Esophagus squamous epithelium (tissue), 5 donors: ENCODE measurements at places on chromosomes 2 and 18. TPM values are rescaled to one million over a fixed set of nuclear protein-coding genes. Genes with fewer than 3 reads are reported as not detected.

CFAP53 gene
- not detected for total RNA-seq

HRH4 gene
- 0.38 TPM for total RNA-seq

TRMT61B gene
- 9.1 TPM for total RNA-seq

DNA sequence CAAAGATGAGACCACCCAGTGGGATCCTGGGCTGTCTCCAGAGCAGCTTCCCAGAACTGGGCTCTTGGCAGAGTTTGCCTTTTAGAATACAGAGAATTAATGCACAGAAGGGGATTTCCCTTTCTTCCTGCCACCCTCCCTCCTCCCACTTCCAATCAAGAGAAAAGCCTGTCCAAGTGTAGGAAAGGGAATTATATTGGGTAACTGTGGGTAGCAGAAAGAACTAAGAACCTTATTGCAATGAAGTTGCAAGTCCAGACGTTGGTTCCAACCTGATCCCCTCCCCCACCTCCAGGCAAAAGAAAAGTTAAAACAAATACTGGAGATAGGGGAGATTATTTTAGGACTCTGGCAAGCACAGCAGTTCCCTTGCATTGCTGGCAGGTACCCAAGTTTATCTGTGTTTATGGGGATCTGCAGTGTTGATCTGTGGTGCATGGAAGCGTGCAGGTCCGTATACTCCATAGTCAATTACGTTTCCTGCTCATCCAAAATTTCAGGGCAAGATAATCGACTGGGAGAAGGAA, 114.3 kb downstream of the PRKCE start:
- DNase-seq, result no peak

- DNase-seq, result no peak
Observed at GRCh38 chr18:74942319-74942910, 266.5 kb downstream of the PTGR3 start.

NT5C1B gene
- not detected for total RNA-seq

DNA sequence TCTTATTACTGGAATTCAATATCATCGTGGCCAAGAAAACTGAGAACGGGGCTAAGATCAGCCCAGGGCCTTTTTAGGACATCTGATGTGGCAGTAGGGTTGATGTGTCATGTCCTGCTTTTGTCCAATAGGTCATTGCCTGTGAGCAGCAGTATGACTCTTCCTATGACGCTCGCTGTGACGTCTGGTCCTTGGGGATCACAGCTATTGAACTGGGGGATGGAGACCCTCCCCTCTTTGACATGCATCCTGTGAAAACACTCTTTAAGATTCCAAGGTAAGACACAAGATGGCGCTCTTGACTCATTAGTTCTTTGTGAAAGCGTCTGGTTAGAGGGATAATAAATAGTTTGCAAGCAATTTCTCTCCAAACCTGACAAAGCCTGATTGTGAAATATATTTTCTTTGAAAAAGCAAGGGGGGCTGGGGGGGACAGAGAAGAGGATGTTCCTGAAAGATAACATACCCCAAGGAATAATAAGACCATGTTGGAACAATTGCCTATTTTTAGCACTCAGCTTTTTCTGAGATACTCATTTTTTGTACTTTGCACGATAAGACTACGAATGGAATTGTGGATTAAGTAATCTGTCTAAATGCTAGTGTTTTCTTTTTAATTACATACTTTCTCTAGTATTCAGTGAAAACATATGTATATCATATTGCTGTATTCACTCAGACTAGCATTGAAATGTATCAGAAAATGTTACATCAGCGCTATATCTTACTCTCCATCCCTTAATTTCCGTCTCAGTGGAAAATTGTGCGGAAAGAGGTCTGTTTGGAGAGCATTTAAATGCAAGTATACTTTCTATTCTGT, 58.1 kb downstream of the MYO3B start:
- DNase-seq, result no peak

GRCh38 chr2:150234787-150235446, 252.6 kb downstream of the RND3 start:
- no peak for DNase-seq

MTCL1 gene
- 16.4 TPM for total RNA-seq

DNA sequence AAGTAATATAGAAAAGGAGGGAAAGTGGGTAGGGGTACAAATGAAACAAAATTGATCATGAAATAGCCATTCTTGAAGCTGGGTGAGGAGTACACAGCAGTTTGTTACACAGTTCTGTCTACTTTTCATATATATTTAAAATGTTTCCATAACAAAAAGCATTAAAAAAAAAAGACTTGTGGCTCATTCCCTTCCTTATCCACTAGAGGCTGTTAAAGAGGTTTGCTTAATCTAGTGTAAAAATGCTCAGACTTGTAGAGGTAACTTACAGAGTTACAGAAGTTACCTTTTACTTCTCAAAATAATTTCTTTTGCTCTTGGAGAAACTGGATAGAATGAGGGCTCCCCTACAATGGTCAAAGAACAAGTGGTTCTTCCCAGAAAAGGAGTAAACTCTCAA, 8.1 kb upstream of the WIPF1 start:
- no peak for DNase-seq

RAB12 gene
- total RNA-seq, result 46.7 TPM

SS18 gene
- total RNA-seq, result 86.7 TPM

- no peak for DNase-seq
Observed at GRCh38 chr2:222730366-222730999, 59.0 kb downstream of the MOGAT1 start.

DNA sequence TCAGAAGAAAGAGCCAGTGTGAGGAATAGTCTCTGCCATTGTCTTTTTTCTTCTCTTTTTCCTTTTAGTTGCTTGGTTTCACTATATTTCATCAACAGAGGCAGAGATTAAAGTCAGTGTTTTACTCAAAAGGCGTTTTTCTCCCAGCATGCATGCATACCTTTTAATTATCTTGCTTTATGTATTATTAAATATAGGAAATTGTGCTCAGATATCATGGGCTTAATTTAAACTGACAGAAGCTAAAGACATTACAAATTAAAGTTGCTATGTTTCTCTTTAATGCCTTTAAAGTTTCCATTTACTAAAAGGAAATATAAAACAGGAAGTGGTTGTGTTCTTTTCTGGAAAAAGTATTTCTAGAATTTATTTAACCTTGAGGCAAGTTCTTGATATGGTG, 223.3 kb upstream of the ATP5MC3 start:
- DNase-seq, result no peak

DNA sequence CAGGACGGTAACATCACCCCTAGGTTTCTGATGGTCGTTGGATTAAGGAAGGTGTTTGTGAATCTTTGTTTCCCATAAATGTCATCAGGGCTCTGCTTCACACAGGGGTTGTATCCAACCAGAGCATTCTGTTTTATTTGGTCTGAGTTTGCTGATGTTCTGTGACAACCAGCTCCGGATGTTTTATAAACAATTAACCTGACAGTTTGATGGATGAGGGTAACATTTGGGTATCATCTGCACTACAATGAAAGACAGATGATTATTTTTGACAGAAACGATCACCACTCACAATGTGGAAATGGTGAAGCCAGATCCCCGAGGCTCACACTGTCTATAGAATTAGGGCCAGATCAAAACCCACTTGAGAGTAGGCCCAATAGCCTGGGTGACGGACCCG, 107.1 kb downstream of the CDC42EP3 start:
- DNase-seq, result no peak

GRCh38 chr18:69882965-69883668, 64.6 kb downstream of the CD226 start:
- no peak for DNase-seq

UNC80 gene
- 0.19 TPM for total RNA-seq

DNA sequence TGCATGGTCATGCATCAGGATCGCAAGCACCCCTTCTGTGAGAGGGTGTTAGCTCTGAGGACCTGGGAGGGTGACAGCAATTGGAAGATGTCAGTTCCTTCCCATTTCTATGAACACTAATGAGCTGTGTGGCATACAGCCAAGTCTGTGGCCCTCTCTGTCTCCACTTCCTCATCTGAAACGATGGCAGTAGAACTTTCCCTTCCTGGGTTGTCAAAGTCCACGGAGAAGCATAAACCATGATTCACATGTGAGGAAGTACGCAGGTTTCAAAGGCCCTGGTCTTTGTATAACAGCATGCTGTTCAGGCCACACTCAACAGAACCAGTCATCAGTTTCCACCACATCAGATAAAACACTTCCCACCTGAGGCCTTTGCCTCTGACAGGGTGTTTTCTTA, 167.4 kb upstream of the RAB6C start:
- DNase-seq, result no peak

CIB4 gene
- total RNA-seq, result not detected

- no peak for DNase-seq
Observed at GRCh38 chr2:174929786-174930185, 75.4 kb downstream of the CHN1 start.

DNA sequence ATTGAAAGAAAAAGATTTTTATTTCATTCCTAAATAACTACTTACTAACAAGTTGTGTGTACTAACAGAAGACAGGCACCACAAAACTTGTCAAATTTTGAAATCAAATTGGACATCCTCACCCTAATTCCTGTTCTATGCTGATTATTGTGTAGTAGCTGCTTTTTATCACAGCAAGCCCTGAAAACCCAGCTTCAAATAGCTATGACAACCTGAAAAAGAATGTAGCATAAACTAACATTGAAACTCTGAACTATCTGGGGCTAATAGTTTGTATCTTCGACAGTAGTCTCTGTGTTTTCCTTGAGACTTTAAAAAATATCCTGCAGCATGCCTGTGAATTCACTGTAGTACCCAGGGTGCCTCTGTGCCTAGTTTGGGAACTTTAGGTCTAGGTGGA, 122.6 kb downstream of the WDPCP start:
- no peak for DNase-seq

DNA sequence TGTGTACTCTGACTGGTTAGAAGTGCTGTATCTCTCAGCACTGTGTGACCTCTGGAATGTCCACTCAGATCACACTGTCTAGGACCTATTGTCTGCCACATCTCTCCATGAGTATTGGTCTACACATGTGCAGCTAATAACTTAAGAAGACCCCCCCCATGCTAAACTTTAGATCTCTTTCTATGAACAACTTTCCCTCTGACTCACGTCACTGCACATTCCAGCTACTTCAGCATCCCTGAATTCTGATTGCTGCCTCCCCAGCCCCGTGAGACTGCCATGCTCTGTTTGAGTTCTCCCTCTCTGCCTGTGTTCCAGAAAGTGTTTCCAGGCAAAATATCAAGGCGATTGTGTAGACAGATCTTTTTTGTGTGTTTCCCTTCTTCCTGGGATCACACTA, 41.8 kb downstream of the RAPGEF4 start:
- DNase-seq, result no peak

PTCD3 gene
- 16.7 TPM for total RNA-seq

GRCh38 chr2:105803337-105803736, 58.6 kb downstream of the NCK2 start:
- no peak for DNase-seq

MC4R gene
- total RNA-seq, result not detected

GRCh38 chr2:171516793-171517192, 5.5 kb upstream of the CYBRD1 start:
- no peak for DNase-seq

DNA sequence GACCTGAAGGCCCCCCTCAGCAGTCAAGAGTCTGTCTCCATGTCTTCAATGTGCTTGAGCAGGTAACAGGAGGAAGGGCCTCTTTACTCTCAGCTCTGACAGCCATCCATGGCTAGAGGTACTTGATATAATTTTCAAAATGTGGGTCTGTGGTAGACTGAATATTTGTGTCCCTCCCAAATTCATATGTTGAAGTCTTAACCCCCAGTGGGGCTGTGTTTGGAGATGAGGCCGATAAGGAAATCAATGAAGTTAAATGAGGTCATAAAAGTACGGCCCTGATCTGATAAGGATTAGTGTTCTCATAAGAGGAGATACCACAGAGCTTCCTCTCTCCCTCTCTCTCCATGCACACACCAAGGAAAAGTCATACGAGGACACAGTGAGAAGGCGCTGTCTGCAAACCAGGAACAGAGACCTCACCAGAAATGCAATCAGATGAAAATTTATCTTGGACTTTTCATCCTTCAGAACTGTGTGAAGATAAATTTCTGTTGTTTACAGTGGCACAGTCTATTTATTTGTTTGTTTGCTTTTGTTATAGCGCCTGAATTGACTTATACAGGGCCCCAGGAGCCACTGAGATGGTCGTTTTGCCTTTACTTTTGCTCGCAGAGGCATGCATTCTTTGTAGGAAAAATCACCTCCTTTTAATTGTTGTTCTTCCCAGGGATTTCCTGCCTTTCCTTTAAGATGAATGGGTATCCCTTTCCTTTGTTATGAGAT, 274.8 kb upstream of the TRIB2 start:
- no peak for DNase-seq

GRCh38 chr2:107063228-107063627, 177.3 kb upstream of the ST6GAL2 start:
- no peak for DNase-seq

DNA sequence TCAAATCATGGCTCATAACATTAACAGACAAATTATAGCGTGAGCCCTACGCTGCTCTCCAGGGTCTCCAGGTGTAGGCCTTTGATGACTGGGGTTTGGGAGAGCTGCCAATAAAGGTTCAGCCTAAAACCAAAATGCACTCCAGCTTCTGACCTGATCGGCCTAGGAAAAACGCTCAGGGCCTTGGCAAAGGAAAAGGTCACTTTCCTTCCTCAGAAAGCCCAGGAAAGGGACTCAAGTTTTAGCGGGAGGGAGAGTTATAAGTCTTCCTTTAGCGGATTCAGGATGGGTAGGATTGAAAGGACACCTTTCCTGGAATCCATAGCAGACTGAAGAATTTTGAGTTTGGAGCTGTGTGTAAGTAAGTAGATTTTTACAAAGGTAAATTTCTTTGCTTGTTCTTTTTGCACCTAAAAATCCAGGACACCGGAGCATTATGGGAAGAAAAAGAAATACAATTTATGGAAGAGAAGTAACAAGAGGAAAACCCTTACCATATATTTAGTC, 8.8 kb downstream of the EVX2 start:
- DNase-seq, result no peak

DNA sequence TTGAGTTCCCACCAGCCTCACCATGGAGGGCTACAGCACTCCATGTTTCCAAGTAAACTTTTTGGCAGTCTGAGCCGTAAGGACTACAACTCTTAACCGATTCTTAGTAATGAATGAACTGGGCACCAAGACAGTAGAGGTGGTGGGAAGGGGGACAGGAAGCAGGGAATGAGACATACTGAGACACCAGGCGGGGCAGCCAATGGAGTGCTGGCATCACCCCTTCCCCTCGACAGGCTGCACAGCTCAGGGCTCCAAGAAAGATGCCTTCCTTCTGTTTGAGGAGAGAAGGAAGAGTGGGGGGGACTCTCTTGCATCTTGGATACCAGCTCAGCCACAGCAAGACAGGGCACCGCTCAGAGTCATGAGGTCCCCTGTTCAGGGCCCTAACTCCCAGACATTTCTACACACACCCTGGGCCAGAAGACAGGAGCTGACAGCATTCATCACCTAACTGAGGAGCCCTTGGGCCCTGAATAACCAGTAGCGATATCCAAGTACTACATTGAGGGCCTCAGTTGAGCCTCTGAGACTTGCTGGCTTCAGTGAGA, 45.2 kb downstream of the USP34 start:
- DNase-seq, result no peak
